ENCODE measurements at places on chromosomes 3 and 15. TPM values are rescaled to one million over a fixed set of nuclear protein-coding genes. Genes with fewer than 3 reads are reported as not detected.
A peak's percentile ranks its signal among the peaks of the same experiment; 100 is the strongest.

- no peaks in the 10 kb centered on the region for H3K4me1 ChIP-seq
- no peaks in the 10 kb centered on the region for H3K27me3 ChIP-seq
- H3K36me3 ChIP-seq, result no peaks in the 10 kb centered on the region
- DNase-seq, result no peak
- H3K27ac ChIP-seq, result no peak overlapping the region
- H3K4me3 ChIP-seq, result no peak overlapping the region
Observed at GRCh38 chr15:99176757-99177156, 71.9 kb downstream of the SYNM start.

Gene GPR149
- polyA plus RNA-seq, result not detected

Gene ANKRD63
- not detected for polyA plus RNA-seq

Gene PCBP4
- 4.1 TPM for polyA plus RNA-seq

DNA sequence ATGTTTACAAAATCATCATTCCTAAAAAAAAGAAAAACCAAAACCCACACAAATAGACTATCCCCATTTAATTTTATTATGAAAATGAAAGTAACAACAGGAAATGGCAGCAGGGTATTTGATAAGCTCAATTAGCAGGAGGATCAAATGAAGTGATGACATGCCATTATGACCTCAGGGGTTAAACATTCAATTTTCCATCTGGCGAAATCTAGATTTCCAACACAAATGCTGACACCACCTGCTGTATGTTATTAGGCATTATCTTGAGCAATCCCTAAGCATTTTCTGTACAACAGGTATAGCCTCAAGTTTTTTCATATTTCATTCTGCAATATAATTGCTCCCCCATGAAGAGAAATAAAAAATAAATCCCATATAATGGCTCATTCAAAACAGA is 57.1 kb downstream of the SHQ1 start:
- H3K27ac ChIP-seq, result no peak overlapping the region
- no peaks in the 10 kb centered on the region for H3K36me3 ChIP-seq
- no peaks in the 10 kb centered on the region for H3K27me3 ChIP-seq

- H3K4me1 ChIP-seq, result no peaks in the 10 kb centered on the region
- no peaks in the 10 kb centered on the region for H3K27me3 ChIP-seq
- H3K4me3 ChIP-seq, result no peak overlapping the region
Observed at GRCh38 chr3:70000028-70000410, 486 bp downstream of the SAMMSON start.

Gene CCDC80
- polyA plus RNA-seq, result 0.25 TPM

DNA sequence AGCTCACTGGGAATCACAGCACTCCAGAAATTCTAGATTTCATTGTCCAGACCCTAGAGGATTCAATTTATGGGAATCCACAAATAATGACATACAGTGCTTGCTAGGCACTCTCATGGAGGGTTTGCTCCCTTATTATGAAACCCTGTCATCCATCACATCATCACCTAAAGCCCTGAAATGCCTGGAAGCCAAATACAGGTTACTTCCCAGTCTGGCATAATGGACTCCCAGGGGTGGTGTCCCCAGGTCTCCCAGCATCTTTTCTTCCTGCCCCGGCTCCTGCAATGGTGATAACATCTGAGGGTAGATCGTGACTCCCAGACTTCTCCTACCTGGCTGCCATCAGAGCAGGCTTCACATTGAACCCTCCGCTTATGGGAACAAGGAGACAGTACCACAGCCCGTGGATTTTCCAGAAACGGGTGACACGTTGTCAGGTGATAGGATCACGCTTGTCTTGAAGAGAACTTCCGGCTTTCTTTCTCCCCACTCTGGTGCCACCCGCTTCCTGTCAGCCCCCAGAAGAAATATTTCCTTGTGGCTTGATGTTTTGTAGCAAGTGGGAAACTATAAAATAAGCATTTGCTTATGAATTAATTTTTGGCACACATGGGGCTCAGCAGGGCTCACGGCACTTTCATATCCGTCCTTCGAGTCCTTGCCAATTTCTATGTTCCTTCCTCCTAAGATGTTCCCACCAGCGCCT is 238.7 kb upstream of the BHLHE40 start:
- peaks cover 3% of the 10 kb centered on the region for H3K4me1 ChIP-seq
- H3K36me3 ChIP-seq, result no peaks in the 10 kb centered on the region
- H3K4me3 ChIP-seq, result no peak overlapping the region
- no peak overlapping the region for H3K27ac ChIP-seq

DNA sequence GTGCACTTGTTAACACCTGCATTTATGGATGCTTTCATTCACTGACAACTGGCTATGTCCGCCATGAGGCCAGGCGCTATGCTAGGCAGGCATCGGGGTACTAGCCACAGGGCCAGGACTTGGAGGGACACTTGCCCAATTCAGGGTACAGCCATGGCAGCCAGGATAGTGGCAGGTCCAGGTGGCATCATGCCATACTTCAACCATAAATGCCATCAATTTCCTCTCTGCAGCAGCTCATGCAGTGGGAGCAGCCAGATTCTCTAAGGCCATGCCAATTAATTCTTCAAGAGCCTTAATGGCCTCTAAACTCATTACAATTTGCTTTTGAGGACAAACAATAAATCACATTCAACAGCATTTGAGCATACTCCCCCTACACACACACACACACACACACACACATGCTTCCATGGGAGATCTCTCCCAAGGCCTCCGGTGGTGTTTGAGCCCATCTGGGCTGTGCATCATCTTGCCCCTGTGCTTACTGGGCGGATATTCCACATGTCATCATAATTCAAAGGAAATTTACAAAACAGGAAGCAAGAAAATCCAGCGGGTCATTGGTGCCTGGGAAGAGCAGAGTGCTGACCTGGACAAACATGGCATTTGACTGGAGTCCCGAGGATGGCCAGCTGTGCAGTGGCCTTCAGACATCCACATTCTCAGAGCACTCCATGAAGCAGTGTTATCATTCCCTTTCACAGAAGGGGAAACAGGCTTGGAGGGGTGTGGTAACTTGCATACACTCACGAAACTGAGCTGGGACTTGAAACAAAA is 109.1 kb downstream of the IQSEC1 start:
- H3K36me3 ChIP-seq, result peaks cover 3% of the 10 kb centered on the region
- H3K4me3 ChIP-seq, result no peak overlapping the region
- no peak overlapping the region for H3K27ac ChIP-seq
- H3K27me3 ChIP-seq, result no peaks in the 10 kb centered on the region
- DNase-seq, result no peak

DNA sequence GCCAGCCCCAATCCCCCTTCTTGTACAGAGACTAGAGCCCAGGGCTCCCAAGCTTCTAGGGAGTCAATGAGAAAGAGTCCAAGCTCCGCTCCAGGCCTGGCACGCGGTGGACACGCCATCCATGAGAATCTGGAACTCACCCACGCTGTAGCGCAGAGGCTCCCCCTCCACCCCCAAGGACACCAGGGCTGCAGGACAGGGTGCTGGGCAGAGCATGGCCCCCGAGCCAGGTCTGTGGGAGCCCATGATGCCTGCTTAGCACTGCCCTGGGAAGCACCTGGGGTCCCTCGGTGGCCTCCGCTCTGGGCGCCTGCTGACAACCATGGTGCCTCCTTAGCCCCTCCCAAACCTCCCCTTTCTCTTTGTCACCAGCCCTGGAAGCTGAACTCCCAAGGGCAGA is 28.5 kb downstream of the ACSBG1 start:
- no peak for DNase-seq
- H3K27me3 ChIP-seq, result no peaks in the 10 kb centered on the region
- no peaks in the 10 kb centered on the region for H3K36me3 ChIP-seq
- H3K4me3 ChIP-seq, result no peak overlapping the region
- H3K4me1 ChIP-seq, result no peaks in the 10 kb centered on the region

Gene STARD5
- polyA plus RNA-seq, result 3.0 TPM

DNA sequence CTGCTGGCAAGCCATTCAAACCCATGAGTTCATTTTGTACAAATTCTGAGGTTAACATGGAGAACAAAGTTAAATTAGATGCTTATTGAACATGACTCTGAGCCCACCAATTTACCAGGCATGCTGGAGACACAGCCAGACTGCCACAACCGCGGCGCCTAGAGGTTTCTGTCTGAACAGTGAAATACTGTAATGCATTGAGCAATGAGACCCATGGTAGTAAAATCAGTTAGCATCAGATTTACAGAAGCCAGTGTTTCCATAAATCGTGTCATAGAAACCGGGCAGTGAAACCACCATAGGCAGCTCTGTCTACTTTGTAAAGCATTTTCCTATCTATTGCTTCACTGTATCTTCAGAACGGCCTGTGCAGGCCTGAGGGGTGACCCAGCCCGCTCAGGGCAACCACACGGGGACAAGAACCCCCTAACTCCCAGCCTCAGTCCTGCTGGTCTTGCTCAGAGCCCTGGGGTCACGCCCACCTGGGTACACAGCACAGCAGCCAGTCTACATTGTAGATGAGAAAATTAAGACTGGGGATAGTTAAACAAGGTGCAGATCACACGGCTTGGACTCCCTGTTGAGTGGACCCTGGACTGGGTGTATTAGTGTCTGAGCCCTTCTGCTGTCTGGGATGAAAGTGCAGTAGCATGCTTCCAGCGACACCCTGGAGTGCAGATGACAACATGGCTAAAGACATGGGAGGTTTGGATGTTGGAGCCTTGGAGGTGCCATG is 44.2 kb downstream of the MGLL start:
- no peak for DNase-seq
- 0 out of 2 replicates have a peak, but pooled peaks cover 10% of the 10 kb centered on the region for H3K36me3 ChIP-seq
- peaks cover 57% of the 10 kb centered on the region for H3K4me1 ChIP-seq
- no peak overlapping the region for H3K4me3 ChIP-seq

Gene COL6A6
- 0.01 TPM for polyA plus RNA-seq

GRCh38 chr15:78387246-78388037 is 47.3 kb downstream of the CRABP1 start:
- H3K27me3 ChIP-seq, result peaks cover 1% of the 10 kb centered on the region
- H3K36me3 ChIP-seq, result no peaks in the 10 kb centered on the region
- no peak overlapping the region for H3K4me3 ChIP-seq
- no peaks in the 10 kb centered on the region for H3K4me1 ChIP-seq
- H3K27ac ChIP-seq, result no peak overlapping the region
- no peak for DNase-seq

Gene RAD18
- polyA plus RNA-seq, result 37.5 TPM

DNA sequence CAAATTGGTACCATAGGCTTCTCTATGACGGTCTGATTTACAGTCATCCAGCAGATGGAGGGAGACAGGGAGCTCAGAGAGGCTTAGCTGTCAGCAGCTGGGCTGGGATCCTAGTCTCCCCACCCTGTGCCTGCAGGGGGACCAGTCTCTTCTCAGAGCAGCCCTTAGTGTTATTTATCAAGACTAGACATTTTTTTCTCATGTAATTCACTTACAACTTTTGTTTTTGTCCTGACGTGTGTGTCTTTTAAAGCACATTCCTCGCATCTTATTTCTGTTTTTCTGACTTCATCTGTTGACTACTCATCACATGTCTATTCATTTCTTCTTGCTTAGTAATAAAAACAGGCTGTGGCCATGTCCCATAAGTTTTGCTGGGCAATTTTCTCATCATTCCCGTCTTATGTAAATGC is 116.1 kb downstream of the KLF13 start:
- no peaks in the 10 kb centered on the region for H3K36me3 ChIP-seq
- H3K4me3 ChIP-seq, result no peak overlapping the region
- no peaks in the 10 kb centered on the region for H3K27me3 ChIP-seq

DNA sequence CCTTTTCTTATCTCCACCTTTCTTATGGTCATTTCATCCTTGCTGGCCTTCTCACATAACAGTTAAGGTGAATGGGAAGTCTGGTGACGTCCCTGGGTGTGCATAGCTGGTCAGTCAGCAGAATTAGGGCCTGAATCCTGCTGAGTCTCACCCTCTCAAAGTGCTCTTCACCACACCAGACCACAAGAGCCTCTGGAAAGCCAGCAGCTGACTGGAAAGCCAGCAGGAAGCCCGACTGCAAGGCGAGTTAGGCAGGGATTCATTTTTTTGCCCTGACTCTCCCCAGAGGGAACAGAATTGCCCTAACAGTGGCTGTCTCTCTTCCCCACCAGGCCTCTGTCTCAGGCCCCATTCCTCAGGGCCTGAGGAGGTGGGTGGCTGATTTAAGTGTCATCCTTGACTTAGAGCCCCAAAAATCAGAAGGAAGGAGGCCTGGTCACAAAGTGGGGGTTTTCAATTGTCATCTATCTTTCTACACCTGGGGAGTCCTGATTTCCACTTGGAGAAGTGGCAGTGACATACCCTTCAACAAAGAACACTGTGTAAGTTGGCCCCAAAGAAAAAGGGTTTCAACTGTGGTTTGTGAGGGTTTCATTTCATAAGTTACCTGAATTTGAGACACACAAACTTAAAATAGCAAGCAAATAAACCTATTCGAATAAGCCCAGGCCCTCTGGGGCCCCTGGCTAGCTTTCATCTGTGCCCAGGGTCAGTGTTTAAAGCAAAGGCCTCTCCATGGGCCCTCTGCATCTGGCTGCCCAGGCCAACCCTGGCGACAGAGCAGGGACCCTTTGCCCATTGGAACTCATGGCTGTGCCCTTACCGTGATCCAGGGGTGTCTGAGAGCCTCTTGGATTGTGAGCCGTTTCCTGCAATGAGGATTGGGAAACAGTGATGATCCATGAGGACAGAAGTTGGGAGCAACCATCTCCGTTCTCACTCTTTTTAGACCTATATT is 90.5 kb upstream of the HERC1 start:
- H3K4me1 ChIP-seq, result peaks cover 27% of the 10 kb centered on the region
- H3K36me3 ChIP-seq, result peaks cover 3% of the 10 kb centered on the region
- no peak for DNase-seq
- H3K27me3 ChIP-seq, result no peaks in the 10 kb centered on the region

- H3K27me3 ChIP-seq, result no peaks in the 10 kb centered on the region
- no peaks in the 10 kb centered on the region for H3K4me1 ChIP-seq
- DNase-seq, result no peak
- H3K4me3 ChIP-seq, result no peak overlapping the region
- H3K36me3 ChIP-seq, result no peaks in the 10 kb centered on the region
Observed at GRCh38 chr3:117566926-117567325, 857.3 kb downstream of the TUSC7 start.

DNA sequence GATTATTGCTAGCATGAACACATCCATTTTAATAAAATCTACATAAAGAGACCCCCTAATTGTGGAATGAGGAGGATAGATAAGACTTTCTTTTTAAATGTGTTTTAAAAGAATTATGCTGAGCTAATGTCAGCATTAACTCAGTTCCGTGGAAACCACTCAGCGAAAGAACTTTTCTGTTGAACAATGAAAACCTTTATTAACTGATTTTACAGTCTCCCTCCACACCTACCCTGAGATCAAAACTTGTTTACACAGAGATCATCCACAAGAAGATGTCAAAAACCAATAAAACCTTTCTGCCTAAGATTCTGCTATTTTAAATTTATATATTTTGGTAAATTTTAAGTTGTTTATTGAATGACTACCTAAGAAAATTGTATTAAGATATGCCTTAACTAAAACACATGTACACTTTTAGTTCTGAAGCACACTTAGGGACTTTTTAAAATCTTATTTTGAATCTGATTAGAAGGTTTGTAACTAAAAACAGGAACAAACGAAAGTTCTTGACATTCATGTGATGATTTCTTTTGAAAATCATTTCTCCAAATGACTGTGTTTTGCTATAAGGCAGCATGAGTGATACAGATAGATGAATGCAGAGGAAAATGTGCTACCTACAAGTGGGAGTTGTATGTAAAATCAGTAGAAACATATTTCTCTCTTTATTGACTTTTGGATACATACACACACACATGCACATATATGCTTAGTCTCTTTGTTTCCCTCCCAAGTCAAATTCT is 369.0 kb downstream of the UNC13C start:
- H3K36me3 ChIP-seq, result no peaks in the 10 kb centered on the region
- peak; percentile 40 for DNase-seq
- H3K27ac ChIP-seq, result no peak overlapping the region
- H3K4me1 ChIP-seq, result no peaks in the 10 kb centered on the region
- H3K4me3 ChIP-seq, result no peak overlapping the region

GRCh38 chr3:72288955-72289691 is 504.2 kb upstream of the PROK2 start:
- no peaks in the 10 kb centered on the region for H3K27me3 ChIP-seq
- H3K4me1 ChIP-seq, result peaks cover 9% of the 10 kb centered on the region
- no peak overlapping the region for H3K27ac ChIP-seq
- H3K4me3 ChIP-seq, result peak overlapping the region; percentile 60
- DNase-seq, result no peak
- no peaks in the 10 kb centered on the region for H3K36me3 ChIP-seq

Data from GM12878 (cell line).